NCI-H1105 treated with DMSO at 0.1 percent for 48 hours (cell line): ENCODE measurements at places on chromosomes 13 and 19.

GRCh38 chr13:70784207-70784989, 676.1 kb upstream of the KLHL1 start:
- peak; percentile 81 for DNase-seq

- no peak for DNase-seq
These were observed 4.5 kb downstream of the NTN5 start for GRCh38 chr19:48668332-48668731.

DNA sequence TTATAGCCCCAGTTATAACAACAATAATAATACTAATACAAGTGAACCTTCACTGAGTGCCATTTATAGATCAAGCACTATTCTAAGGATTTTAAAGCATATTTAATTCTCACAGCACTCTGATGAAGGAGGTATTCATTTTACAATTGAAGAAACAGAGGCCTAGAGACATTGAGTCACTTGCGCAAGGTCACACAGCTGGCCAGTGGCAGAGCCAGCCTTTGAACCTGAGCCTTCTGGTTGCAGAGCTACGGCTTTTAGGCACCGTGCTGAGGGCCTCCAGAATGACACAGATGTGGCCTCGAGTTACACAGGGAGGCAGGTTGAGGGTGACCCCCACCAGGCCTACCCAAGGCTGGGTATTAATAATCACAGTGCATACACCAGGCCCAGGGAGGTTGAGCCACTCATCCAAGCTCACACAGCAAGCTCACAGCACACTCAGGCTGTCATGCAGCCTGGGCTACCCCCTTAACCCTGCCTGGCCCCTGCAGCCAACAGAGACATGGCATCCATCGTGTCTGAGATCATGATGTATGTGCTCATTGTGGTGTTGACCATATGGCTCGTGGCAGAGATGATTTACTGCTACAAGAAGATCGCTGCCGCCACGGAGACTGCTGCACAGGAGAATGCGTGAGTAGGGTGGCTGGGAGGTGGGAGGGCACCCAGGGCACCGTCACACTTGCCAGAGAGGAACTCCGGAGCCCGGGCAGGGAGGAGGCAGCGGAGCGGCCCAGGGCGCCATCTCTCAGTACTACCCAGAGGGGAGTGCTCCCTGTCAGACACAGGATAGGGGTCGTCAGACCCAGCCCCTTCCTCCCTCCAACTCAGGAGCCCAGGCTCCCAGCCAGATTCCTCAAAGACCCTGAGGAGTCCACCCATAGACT, 2.7 kb upstream of the HPN start:
- no peak for DNase-seq

GRCh38 chr13:44769686-44770085, 193.6 kb upstream of the TSC22D1 start:
- no peak for DNase-seq

GRCh38 chr19:1360126-1360817, 23.4 kb upstream of the NDUFS7 start:
- no peak for DNase-seq

DNA sequence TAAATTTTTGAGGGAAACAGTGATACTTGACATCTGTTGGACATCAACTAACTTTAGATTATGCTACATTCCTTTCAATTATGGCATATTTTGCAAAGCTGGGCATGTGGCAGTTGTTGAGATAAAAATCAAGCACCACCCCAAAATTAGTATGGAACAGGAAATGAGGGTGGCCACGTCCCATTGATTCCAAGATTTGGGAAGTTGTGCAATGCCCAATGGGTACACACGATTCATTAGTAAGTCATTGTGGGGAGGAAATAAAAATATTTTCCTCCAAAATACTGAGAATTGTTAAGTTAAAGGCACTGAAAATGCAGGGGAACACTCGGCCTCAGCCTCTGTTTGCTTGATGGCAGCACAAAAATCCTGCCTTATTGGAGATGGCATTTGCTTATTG, 7.6 kb downstream of the ERICH6B start:
- DNase-seq, result no peak

DNA sequence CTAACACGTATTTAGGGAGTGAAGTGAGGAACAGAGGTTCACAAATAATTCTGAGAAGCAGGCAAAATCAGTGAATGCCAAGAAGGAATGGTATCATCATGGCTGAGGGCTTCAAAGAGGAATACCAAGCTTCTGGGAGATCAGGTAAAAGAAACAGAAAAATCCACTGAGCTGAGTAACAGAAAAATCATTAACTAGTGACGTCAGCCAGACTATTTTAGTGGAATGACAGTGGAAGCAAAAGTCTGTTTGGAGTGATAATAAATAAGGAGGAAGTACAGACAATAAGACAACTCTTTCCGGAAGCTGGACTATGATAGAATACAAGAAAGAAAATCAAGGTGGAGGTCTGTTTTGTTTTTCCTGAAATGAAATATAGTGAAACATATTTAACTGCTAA, 83.5 kb downstream of the SACS start:
- no peak for DNase-seq
